ENCODE measurements at places on chromosomes 6 and 20.
A peak's percentile ranks its signal among the peaks of the same experiment; 100 is the strongest.

- DNase-seq = peak; percentile 37
These were observed 149.1 kb upstream of the BEND3 start for GRCh38 chr6:107264357-107264840.

DNA sequence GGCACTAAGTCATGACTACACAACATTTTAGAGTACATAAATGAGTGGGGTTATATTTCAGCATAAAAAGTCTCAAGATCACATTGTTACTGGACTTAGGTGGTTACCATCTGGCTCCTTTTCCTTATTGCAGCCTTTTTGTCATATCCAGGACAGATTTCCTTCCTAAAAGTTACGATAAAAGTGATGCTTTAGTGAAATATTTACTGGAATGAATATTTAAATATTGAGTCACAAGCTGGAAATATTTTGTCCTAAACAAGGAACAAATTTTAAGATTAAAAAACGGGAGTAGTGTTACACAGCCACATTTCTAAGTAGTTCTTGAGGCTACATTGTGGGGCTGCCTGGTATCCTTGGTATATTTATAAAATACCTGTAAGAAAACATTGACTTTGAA, 52.2 kb downstream of the CDC40 start:
- DNase-seq = no peak

DNA sequence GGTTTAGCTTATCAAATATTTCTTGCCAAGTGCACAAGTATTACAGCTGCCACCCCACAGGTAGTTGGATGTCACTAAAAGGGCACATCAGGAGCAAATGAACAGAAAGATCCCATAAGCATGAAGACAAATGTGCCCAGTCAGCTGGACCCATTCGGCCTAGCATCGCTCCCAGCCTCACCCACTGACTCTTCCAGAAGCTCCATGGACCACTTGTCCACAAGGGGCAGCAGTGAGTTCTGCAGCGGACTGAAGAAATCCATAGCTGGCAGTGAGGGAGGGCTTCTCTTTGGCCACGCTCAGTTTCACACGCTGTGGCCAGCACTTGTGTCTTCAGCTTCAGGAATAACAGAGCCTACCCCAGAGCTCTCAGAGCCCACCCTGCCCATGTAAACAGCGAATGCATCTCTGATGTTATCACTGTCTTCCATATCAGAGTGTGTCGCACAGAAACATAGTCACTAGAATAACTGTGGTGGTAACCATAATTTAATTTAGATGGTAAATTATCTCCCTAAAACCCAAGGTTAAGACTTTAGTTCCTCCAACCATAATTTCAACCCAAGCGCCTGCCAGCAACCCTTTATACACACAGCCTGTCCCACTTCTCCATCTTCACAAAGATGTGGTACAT, 15.8 kb downstream of the CGA start:
- DNase-seq = peak; percentile 62

GRCh38 chr6:131431718-131432117, 141.3 kb upstream of the ARG1 start:
- DNase-seq = no peak

DNA sequence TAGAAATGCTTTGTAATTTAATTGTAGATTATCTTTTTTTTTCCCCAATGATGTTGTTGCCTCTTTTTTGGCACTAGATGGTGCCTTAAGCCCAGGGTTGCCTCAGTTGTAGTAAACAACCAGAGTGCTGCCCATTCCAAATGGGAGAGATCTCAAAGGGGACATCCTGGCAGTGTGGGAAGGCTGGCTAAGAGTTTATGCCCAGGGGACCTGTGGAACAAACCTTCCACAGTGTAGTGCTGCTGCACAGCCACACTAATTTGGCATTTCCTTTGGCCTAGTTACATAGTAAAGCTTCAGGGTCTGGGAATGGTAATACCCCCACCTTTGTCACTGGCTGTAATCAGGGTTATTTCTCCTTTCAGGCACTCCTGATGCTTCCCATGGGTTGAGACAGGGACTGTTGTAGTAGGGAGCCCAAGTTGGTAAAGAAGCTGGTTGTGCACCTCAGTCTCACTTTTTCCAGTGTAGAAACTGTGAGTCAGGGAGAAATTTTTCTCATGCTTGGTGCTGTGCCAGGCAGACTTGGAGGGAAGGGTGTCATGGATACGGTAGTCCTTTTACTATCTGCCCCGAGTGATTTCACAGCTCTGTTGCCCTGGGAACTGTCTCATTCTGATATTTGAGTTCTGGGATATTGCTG, 177.8 kb upstream of the ECI2 start:
- DNase-seq = peak; percentile 92

DNA sequence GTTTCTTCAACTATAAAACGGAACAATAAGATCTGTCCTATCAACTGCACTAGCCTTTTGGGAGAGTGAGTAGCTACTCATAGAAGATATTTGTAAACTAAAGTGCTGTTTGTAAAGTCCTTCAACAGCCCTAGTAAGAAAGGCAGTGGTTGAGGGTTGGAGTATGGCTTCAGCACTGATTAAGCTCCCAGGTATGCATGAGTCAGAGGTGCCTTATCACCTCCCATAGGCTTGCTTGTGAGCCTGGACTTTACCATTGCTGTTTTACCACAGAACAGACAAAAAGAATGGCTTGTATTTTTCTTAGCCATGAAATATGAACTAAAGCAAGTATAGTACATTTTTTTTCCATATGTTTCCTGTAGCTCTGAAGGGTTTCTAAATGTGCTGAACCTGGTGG, 44.1 kb downstream of the SAMD3 start:
- peak; percentile 91 for DNase-seq

- DNase-seq = peak; percentile 76
These were observed 103.2 kb upstream of the BEND6 start for GRCh38 chr6:56851541-56852259.

GRCh38 chr6:166143011-166143410, 24.6 kb downstream of the TBXT start:
- peak; percentile 14 for DNase-seq

DNA sequence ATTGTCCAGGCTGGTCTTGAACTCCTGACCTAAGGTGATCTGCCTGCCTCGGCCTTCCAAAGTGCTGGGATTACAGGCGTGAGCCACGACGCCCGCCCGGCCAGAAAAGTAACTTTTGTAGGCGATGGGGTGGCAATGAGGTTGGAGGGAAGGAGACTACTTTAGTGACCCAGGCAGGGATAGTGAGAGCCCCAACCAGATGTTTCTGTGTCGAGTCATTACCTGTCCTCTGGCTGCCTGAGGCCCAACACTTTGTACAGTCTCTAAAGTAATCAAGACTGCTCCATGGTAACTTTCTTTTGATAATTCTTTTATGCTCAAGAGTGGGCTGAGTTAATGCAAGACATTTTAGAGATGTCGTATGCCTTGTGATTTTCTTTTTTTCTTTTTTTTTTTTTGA, 6.8 kb downstream of the SASH1 start:
- DNase-seq = no peak

GRCh38 chr6:112311950-112312547, 35.1 kb upstream of the RFPL4B start:
- peak; percentile 31 for DNase-seq

DNA sequence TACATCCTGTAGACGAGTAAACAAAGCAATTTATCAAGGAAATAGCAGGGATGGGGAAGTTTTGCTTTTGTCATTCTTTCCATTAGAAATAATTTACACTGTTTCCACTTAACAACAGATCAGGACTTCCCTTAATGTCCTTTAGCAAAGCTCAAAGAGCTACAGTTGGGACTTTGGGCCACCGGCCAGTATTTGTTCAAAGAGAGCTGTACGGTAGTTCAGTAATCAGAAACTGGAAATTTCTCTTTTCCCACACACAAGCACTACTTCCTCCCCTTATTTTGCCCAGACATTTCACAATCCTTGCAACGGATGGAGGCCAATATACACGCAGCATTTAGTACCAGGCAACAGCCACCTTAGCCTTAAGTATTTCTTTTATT, 12.1 kb upstream of the HINT3 start:
- peak; percentile 84 for DNase-seq

GRCh38 chr6:27873021-27873940, 38.9 kb downstream of the OR2B2 start:
- peak; percentile 96 for DNase-seq

GRCh38 chr20:52895701-52896100, 76.5 kb upstream of the TSHZ2 start:
- DNase-seq = no peak

DNA sequence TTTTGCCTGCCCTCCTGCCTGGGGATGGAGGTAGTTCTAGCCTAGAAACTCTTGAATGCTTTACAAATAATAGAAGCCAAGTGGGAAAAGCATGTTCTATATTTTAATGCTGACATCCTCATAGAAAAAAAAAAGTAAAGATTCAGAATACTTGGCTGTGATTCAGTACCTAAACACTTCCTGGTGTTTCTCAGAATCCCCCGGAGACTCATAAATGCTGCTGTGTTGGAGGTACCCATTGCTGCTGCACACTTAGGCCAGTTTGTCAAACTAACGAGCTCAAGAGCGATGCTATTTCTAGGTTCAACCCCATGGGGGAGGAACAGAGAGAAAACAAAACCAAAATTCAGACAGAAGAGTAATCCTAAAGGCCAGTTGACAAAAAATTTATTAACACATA, 38.8 kb upstream of the ZFP64 start:
- peak; percentile 9 for DNase-seq

DNA sequence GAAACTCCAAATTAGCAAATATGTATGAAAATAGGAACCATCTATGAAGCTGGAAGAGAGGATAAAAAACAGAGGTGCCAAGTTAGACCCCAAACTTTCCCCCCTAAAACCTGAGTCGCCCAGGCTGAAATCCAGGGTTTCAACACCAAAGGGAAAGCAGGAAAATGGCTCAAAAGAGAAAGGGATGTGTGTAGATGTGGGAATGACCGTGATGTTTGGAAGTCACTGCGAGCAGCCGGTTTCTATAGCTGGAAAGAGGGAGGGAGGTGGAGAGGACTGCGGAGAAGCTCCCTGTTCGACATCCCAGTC, 4.5 kb downstream of the RING1 start:
- DNase-seq = peak; percentile 30

DNA sequence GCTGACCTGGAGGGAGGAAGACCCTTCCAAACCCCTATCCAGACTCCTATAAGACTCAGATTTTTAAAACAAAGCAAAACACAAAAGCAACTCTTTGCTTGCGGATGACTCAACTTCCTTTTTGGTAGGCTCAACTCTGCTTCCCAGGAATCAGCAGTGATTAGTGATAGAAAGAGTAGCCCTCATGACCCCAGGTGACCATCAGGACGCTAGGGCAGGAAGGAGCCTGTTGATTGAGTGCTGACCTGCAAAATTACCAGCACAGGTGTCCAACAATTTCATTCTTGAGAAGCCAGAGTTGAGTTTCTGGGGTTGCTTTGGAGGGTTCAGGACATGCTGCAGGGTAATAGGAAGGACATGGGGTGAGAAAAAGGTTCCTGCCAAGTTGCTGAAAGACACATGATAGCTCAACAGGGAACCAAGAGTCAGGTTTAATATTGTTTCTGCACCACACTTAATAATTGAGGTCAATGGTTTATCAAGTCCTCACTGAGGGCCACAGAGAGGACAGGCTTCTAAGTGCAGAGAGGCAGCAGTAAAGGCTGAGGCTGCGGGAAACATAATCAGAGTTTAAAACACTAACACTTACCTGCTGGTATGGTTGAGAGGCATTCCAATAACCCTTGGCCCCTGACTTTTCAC, 67.4 kb upstream of the BMP2 start:
- no peak for DNase-seq

DNA sequence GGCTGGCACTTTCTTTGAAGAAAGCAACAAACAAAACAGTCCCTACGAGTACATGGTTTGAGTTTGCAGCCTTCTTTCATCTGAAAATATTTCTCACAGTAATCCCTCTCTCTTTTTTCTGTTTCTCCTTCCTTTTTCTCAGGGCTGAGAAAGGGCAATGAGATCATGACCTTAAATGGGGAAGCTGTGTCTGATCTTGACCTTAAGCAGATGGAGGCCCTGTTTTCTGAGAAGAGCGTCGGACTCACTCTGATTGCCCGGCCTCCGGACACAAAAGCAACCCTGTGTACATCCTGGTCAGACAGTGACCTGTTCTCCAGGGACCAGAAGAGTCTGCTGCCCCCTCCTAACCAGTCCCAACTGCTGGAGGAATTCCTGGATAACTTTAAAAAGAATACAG, 80.7 kb upstream of the CLDN20 start:
- no peak for DNase-seq

DNA sequence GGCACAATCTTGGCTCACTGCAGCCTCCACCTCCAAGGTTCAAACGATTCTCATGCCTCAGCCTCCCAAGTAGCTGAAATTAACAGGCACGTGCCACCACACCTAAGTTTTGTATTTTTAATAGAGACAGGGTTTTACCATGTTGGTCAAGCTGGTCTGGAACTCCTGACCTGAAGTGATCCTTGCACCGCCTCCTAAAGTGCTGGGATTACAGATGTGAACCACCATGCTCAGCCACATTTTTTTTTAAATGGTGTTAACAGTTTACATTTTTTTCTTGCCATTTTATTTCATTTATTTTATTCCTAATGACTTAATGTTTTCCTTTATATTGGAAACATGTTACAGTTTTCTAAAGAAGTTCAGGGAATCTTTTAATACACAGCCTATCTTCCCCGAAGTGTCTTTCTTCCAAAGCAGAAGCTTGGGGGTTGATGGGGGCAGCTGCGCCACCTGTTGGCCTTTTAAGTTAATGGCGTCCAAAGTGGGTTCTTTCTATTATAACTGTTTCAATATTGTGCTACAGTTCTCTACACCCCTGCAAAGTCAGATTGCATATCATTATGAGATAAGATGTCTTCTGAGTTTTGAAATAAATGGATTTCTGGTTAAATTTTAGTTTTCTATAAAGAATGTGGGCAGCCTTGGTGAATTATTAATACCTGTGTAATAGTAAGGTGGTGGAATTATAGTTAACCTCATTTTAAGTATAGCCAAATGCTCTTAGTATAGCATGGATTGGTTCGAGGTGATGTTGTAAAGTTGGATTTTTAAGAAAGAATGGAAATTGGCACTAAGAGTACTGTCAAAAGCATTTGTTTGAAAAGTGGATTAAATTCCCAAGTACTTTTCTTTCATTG, 42.0 kb upstream of the PLCG1 start:
- peak; percentile 68 for DNase-seq
